ENCODE measurements at places on chromosomes 5 and 9. TPM values are rescaled to one million over a fixed set of nuclear protein-coding genes. Genes with fewer than 3 reads are reported as not detected.
A peak's percentile ranks its signal among the peaks of the same experiment; 100 is the strongest.

Gene PCDHGB2
- polyA plus RNA-seq = 0.09 TPM

Gene SEMA6A
- polyA plus RNA-seq = 0.49 TPM

Gene TEX48
- not detected for polyA plus RNA-seq

Gene GLRA1
- polyA plus RNA-seq = not detected

Gene GGTA1
- not detected for polyA plus RNA-seq

Gene FOXD4L5
- polyA plus RNA-seq = not detected

- no peak for DNase-seq
Observed at GRCh38 chr9:6978591-6978990, 220.8 kb downstream of the KDM4C start.

GRCh38 chr9:131567910-131568309, 22.6 kb downstream of the PRRT1B start:
- no peak for DNase-seq

GRCh38 chr5:36202521-36202961, 39.2 kb downstream of the NADK2 start:
- no peak for DNase-seq

- no peak for DNase-seq
Observed at GRCh38 chr9:29212397-29213387, 1639.4 kb upstream of the C9orf72 start.

GRCh38 chr9:33167972-33168461, 881 bp upstream of the B4GALT1 start:
- DNase-seq = no peak

- no peak for DNase-seq
Observed at GRCh38 chr5:17151686-17152085, 65.7 kb upstream of the BASP1 start.

DNA sequence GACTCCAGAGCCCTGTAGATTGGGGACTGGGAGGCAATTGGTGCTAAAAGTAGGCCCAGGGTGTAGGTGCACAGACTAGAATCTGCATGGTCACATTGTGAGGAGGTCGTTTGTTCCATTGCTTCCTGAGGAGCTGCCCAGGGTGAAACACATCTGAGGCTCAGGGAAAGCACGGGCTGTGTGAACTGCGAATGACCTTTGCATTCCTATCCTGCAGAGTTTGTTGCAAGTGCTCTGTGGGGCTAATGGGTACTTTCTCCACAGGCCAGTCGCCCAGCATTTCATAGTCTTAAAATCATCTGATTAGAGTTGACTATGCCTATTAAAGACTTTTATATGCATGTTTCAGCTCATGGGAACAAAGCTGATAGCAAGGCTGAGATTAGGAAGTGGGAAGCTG, 14.4 kb upstream of the SLC46A2 start:
- DNase-seq = no peak

DNA sequence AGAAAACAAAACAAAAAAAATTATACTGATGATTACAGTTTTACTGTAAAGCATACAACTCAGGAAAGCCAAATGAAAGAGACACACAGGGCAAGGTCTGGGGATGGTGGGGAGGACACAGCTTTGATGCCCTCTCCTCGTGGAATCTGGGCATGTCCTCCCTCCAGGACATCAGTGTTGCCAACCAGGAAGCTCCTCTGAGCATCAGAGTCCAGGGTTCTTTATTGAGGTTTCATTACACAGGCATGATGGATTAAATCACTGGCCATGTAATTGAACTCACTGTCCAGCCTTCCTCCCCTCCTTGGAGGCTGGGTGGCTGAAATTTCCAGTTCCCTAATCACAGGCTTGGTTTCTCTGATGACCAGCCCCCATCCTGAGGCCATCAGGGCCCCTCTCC, 89.6 kb upstream of the MIER3 start:
- no peak for DNase-seq

GRCh38 chr5:66498791-66499207, 97.4 kb upstream of the MAST4 start:
- no peak for DNase-seq

DNA sequence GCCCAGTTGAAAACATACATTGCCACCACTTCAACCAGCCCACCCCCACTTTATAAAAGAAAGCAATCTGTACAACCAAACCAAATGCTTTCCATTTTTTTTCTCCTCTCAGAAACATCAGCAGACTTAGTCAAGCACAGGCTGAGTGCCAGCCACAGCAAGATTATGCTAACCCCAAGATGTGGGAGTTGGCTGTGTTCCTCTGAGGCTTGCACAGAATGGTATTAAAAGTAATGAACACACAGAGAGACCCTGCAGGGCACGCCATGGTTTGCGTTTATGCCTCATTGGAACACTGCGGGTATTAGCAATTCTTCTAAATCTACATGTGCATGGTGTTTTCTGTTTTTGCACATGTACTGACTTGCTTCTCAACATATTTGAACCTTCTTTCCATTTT, 419.9 kb upstream of the GRAMD2B start:
- DNase-seq = no peak

DNA sequence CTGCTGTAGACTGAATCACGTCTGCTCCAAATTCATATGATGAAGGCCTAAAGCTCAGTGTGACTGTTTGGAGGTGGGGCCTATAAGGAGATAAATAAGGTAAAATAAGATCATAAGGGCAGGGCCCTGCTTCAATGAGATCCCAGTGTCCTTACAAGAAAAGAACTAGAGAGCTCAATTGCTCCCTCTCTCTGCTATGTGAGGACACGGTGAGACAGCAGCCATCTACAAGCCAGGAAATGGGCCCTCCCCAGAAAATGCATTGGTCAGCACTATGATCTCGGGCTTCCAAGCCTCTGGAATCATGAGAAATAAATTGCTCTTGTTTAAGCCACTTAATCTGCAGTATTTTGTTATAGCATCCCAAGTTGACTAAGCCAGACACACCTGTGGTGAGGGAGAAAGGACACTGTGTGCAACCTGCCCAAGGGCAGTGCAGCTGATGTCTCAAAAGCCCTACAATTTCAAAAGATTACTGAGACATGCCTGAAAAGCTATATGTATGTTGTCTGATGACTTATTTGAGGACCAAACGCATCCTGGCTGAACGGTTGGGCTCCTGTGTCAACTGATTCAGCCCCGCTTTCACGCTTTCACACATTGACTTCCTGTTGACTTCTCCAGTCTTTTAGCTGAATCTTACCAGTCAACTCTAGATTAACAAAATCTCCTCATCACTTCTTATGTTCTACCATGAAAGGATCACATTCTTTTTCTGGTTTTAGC, 13.2 kb downstream of the GZMK start:
- DNase-seq = peak; percentile 44

- no peak for DNase-seq
Observed at GRCh38 chr9:21989440-21990189, 4.6 kb downstream of the CDKN2A start.

- no peak for DNase-seq
Observed at GRCh38 chr9:125240649-125240999, 519 bp downstream of the HSPA5 start.

DNA sequence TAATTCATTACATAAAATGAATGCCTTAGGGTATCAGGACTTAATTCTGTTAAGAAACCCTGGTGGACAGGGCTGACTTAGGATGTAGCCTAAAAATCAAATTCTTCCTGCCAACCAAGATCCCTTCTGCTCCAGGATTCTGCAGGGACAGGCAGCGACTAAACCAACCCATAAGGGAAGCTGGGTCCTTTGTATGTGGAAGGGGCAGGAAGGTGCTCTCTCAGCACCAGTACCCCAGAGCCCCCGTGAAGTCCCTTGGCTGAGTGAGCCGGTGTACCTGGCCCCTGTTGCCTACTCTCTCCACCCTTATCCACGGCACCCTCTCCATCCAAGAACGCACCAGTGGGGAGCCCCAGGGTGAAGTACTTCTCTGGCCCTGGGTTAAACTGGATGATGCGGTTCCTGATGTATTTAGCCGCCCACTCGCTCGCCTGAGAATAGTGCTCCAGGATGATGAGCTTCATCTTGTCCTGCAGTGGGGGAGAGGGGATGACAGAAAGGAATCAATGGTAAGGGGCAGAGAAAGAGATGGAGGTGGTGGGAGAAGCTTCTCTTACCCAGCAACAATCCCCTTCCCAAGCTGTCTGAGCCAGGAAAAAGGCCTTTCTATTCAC, 1.1 kb downstream of the GNPDA1 start:
- no peak for DNase-seq

Measured in CD8-positive, alpha-beta memory T cell (primary cell).